ENCODE measurements at places on chromosomes 3 and 15. TPM values are rescaled to one million over a fixed set of nuclear protein-coding genes. Genes with fewer than 3 reads are reported as not detected.

THPO gene
- polyA plus RNA-seq: 2.5 TPM

GRCh38 chr15:72369964-72370363 is 5.8 kb downstream of the HEXA start:
- no peak overlapping the region for H3K4me3 ChIP-seq
- H3K27me3 ChIP-seq: no peaks in the 10 kb centered on the region
- no peak for DNase-seq
- peaks cover 2% of the 10 kb centered on the region for H3K36me3 ChIP-seq
- no peak overlapping the region for H3K27ac ChIP-seq
- peaks cover 7% of the 10 kb centered on the region for H3K4me1 ChIP-seq

GRCh38 chr3:151923901-151924300 is 50.5 kb downstream of the SUCNR1 start:
- DNase-seq: no peak
- H3K27me3 ChIP-seq: no peaks in the 10 kb centered on the region
- no peak overlapping the region for H3K27ac ChIP-seq
- no peaks in the 10 kb centered on the region for H3K36me3 ChIP-seq

DNA sequence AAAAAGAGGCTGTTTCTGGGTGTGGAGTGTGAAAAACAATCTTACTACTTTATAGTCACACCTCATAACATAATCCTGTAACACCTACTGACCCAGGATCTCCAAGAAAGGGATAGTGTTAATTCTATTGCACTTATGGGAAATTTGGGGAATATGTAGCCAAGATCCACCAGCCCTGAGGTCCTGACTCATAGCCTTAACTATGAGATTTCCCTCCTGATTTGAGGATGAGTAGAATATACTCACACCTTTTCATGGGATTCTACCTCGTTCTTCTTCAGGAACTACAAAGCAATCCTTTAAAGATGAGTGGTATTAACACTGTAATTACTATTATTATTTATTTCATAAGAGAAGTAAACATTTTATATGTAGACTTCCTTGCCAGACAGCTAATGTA is 315.2 kb downstream of the MECOM start:
- no peak overlapping the region for H3K4me3 ChIP-seq
- DNase-seq: no peak
- H3K36me3 ChIP-seq: no peaks in the 10 kb centered on the region
- no peak overlapping the region for H3K27ac ChIP-seq
- H3K27me3 ChIP-seq: no peaks in the 10 kb centered on the region
- H3K4me1 ChIP-seq: peaks cover 2% of the 10 kb centered on the region

TTLL13 gene
- polyA plus RNA-seq: not detected

TBL1XR1 gene
- polyA plus RNA-seq: 13.8 TPM

DNA sequence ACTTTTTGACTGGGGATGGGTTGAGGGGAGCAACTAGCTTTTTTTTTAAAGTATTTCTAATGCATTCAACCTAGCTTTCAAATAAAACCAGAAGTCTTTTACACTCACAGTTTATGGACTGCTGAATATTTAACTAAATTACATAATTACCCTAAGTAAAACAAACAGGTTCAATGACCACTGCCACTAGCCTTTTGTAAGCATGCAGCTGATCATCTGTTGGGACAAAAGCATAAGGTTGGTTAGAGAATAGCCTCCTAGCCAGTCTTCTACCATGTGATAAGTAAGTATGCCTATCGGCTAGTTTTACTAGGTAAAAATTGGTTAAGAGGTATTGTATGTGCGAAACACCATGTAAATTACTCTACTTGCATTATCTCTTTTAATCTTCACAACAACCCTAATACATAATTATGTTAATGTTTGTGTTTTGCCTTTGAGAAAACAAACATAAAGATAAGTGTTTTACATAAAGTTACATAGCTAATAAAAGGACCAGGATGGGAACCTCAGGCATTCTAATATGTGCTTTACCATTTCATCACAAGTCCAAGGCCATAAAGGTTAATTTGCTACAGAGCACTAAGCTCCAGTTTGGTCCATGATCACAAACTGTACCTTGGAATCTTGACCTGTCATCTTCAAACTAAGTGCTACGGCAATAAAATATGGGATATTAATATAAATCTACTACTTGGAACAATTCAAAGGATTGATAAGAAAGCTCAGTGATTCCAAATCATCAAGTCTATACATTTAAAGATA is 13.2 kb downstream of the PFN2 start:
- H3K27ac ChIP-seq: no peak overlapping the region
- H3K4me3 ChIP-seq: no peak overlapping the region
- DNase-seq: peak; percentile 61

TMEM212 gene
- polyA plus RNA-seq: not detected

DNA sequence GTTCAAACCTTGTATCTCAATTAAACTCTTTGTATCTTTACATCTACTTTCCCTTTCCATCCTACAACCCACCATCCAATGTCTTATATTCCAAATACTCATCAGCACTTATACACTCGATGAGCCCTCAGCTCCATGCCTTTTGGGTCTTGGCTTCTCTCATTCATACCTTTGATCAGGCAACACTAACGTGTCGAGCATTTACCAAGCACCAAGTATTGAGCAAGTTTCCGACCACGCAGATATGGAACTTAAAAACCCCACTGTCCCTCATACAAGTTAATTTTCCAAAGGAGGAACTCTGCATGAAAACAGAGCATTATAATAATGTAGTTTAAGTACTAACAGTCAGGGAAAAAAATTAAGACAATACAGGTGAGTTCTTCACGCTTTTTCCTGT is 102.8 kb downstream of the IL1RAP start:
- no peaks in the 10 kb centered on the region for H3K36me3 ChIP-seq
- H3K4me3 ChIP-seq: no peak overlapping the region
- no peak overlapping the region for H3K27ac ChIP-seq
- H3K27me3 ChIP-seq: no peaks in the 10 kb centered on the region
- no peak for DNase-seq
- H3K4me1 ChIP-seq: no peaks in the 10 kb centered on the region

GPR149 gene
- not detected for polyA plus RNA-seq
